ENCODE measurements at places on chromosomes 4 and X.
A peak's percentile ranks its signal among the peaks of the same experiment; 100 is the strongest.

- no peak for DNase-seq
Observed at GRCh38 chrX:66018585-66019309, 21.1 kb downstream of the VSIG4 start.

DNA sequence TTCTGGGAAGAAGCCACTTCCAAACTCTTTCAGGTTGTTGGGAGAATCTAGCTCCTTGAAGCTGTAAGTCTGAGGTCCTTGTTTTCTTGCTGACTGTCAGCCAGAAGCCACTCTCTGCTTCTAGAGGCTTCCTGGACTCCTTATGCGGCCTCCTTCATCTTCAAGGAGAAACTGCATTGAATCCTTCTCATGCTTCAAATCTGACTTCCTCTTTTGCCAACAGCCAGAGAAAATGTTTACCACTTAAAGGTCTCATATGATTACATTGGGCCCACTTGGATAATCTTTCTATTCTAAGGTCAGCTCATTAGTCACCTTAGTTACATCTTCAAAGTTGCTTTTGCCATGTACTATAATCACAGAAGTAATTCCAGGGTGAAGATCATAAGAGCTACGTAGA is 327.0 kb downstream of the HNRNPD start:
- no peak for DNase-seq

DNA sequence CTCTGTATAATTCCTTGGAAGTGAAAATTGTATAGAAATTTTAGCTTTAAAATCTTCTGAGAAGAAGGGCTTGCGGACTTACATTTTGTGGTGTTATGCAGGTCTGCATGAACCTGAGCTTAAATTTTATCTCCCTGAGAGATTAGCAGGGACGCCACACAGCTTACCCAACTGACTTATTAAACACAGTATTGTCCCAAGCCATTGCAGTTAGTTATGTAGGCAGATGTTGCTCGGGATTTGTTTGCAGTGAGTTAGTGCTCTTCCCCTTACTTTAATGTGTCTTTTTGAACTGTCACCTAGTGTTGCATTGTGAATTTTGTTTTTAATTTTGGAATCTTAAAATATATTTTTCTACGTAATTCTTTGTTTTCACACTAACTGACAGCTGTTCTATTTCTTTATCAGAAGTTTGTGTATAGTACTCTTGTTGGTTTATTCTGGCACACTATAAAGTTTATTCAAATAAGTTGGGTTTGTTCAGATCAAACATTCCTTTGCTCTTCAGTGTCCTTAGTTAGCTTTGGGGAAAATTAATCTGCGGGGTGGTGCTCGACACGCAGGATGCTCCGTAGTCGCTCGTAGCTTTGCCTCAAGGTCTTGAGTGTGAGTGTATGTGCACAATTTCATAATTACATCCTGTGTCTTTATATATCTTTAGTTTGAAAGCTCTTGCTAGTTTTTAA is 145.4 kb downstream of the STIM2 start:
- DNase-seq: no peak

DNA sequence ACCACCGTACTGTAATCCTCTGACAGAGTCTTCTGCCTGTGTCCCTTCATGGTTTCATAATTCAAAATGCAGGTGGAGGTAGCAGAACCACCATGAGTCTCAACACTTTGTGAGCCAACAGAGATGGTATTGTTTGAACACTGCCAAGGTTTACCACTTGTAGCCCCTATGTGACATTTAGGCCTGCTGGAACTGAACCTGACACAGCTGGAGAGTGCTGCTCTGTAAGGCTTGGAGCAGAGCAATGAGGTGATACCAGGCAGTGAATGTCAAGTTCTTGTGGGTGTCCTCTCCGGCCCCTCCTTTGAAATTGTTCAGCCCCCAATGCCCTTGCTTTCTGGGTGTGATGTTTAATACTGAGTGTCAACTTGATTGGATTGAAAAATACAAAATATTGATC is 1042.9 kb downstream of the ARAP2 start:
- DNase-seq: no peak

GRCh38 chr4:182254026-182254780 is 11.0 kb downstream of the TENM3 start:
- no peak for DNase-seq

GRCh38 chr4:153534792-153535629 is 68.9 kb downstream of the TMEM131L start:
- no peak for DNase-seq

GRCh38 chr4:122826553-122827257 is at the start of gene FGF2:
FGF2 (plus strand) TSS chr4:122826831; CDS start chr4:122827175, 344 bp downstream.
- DNase-seq: peak; percentile 49

DNA sequence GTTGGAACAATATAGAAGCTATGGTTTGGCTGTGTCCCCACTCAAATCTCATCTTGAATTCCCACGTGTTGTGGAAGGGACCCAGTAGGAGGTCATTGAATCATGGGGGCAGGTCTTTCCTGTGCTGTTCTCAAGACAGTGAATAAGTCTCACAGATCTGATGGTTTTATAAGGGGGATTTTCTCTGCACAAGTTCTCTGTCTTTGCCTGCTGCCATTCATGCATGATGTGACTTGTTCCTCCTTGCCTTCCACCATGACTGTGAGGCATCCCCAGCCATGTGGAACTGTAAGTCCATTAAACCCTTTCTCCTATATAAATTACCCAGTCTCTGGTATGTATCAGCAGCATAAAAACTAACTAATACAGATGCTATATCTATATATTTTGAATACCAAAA is 135.2 kb upstream of the EDNRA start:
- DNase-seq: no peak

- DNase-seq: no peak
Observed at GRCh38 chrX:136182414-136182813, 35.1 kb downstream of the FHL1 start.

- no peak for DNase-seq
Observed at GRCh38 chr4:163858515-163858914, 364.0 kb downstream of the TMA16 start.

DNA sequence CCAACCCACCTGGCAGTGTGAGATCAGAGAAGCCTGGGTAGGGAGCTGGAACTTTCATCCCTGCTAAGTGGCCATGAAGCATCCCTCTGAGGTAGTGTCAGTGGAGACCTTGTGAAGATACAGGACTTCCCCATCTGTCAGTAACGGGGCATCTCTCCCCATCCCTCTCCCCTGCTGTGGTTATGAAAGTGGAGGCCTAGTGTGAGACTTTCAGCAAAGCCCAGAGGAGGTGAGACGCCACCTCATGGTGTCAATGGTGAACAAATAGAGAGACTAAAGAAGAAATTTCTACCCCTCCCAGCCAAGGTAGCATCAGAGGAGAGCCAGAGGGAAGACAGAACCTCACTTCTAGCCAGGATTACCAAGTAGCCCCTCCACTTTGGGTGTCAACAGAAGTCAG is 150.2 kb downstream of the VEGFC start:
- DNase-seq: no peak

DNA sequence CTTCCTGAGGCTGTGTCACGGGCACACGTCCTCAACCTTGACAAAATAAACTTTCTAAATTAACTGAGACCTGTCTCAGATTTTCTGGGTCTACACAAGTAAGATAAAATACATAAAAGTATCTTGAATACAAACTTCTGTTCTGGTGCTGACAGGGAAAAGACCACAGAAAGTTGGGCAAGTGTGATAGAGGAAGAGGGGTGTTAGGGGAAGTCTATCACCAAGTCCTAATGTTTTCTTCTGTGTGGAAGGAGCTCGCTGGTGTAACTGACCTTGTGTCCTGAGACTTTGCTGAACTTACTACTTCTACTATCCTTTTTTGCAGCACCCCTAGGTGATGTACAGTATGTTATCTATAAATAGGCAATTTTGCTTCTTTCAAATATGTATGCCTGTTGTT is 97.0 kb upstream of the STIM2 start:
- no peak for DNase-seq

DNA sequence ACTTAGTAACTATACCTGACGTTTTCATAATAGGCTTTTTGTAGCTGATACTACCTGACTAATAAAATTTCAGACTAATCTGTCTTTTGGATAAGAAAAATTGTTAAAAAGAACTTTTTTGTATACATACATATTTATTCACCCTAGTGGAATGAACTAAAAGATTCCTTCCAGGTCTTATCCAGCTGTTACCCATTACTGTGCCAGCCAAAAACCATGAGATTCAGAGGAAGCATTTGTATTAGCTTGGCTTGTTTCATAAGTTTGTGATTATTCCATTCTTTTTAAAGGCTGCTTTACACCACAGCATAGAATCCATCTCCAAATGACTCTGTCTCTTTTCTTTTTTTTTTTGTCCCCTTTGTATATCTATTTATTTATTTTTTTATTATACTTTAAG is 149.4 kb downstream of the FAT4 start:
- peak; percentile 5 for DNase-seq

DNA sequence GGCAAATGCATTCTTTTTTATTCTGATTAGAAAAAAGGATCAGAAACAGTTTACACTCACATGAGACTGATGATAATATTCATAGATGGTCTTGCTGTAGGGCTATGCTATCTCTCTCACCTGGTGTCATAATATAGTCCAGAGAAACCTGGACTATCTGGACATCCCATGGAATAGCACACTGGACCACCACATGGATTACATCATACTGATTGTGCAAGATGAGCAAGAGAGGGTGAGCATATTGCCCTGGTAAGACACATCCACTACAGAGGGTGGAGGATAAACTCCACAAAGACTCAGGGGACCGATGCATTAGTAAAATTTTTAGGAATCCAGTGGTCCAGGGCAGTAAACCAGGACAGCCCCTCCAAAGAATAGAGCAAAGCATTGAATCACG is 8.2 kb downstream of the SYN1 start:
- DNase-seq: peak; percentile 6
